SJSA1 (cell line): ENCODE measurements at places on chromosomes 2 and 18. TPM values are rescaled to one million over a fixed set of nuclear protein-coding genes. Genes with fewer than 3 reads are reported as not detected.

MSGN1 gene
- total RNA-seq, result not detected in 2 replicates

LIMS3 gene
- 0.61 and 11.6 TPM in 2 replicates for total RNA-seq

DNA sequence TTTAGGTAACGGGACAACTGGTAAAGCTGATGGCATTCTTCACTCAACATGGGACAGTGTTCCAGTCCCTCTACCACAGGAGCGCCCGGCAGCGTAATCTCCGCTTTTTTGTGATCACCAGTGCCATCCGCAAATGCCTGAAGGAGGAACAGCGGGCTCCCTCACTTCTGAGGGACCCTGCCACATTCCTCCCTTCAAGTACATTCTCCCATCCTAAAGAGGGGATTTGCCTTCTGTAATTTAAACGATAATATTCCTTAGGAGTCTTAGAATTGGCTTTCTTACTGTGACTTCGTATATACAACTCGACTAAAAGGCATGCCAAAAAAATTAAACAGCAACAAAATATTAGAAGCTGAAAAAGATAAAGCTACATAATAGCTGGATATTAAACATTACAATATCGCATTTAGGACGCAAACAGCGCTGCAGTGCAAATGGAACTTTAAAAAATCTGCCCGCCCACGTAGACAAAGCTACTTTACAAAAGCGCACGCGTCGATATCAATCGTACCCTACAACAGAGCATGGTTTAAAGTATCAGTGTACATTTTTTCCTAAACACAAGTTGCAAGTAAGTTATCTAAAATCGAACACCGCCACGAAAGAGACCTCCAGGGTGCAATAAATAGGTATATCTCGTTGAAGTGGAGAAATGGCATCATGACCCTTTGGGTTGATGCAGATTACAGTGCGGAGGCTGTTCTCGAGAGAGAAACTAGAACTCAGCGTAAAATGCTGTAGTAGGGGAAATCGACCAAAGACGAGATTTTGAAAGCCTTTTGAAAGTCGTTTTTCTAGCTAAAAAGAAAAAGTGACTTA, 2.3 kb upstream of the VSNL1 start:
- no peak for DNase-seq

IL1RN gene
- not detected in 2 replicates for total RNA-seq

DNA sequence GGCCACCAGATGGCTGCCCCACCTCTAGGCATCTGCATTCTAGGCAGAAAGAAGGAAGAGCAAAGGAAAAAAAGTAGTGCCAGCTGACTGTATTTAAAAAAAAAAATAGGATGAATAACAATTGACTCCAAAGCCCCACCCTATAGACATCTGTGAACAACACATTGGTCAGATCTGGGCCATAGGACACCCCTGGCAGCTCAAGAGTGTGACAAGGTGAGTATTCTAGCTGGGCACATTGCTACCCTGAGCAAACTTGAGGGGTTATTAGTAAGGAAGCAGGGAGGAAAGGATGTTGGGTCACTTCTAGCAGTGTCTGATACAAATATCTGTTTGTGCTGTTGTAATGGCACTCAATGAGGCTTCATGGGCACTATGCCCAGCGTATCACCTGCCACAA, 58.6 kb upstream of the NPAS2 start:
- no peak for DNase-seq

ANKRD53 gene
- not detected in 2 replicates for total RNA-seq

GRCh38 chr18:29693334-29693733, 1349.2 kb downstream of the DSC3 start:
- no peak for DNase-seq

DNA sequence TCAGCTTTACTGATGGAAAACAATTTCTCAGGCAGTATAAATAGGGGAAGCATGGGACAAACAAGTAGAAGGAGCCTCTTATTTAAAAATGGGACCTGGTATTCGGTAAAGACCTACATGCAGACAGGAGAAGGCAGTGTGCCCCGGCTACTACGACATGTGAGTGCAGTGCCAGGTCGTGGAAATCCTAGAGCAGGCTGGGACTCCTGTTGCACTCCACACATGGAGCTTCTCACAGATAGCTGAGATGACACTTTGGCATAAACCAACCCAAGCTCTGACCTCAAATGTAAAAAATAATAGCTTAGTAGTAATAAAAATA, 885 bp upstream of the DSEL start:
- no peak for DNase-seq

GRCh38 chr2:118112771-118113334, 24.6 kb downstream of the INSIG2 start:
- peak; percentile 71 for DNase-seq

DNA sequence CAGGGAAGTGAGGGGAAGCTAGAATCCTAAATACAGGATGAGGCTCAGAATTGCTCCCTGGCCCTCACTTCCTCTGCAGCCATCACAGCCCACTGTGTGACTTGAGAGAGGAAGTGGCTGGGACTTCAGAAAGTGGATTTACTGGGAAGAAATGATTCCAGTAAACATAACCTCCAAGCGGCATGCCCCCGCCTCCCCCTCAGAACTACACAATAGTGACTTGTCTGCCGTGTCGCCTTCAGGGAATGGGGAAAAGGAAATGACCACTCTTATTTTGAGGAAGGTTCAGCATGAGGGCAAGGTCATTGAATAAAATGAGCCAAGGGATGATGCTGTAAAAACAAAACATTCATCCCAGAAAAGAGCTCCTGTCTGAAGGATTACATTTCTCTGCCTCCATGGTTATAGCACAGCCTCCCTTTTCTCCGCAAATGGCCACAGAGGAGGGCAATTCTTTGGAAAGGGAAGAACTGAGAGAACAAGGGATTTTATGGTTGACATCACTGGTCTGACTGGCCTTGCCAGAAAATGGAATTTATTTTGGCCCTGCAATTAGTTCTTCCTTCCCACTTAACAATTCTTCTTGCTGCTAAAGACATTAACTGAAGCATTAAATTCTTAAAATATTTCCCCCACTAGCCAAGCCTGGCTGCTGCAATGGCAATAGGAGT, 78.9 kb upstream of the DAPL1 start:
- DNase-seq, result no peak

DNA sequence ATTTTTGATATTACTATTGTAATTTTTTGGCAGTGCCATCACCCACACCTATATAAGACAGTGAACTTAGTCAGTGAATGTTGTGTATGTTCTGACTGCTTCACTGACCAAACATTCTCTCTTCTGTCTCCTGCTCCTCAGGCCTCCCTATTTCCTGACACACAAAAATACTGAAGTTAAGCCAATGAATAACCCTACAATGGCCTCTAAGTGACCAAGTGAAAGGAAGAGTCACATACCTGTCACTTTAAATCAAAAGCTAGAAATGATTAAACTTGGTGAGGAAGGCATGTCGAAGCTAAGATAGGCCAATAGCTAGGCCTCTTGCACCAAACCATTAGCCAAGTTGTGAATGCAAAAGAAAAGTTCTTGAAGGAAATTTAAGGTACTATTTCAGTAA, 151.9 kb downstream of the RND3 start:
- DNase-seq, result no peak

STARD6 gene
- 1.2 TPM in 1 of 2 replicates, not detected in the other for total RNA-seq

DNA sequence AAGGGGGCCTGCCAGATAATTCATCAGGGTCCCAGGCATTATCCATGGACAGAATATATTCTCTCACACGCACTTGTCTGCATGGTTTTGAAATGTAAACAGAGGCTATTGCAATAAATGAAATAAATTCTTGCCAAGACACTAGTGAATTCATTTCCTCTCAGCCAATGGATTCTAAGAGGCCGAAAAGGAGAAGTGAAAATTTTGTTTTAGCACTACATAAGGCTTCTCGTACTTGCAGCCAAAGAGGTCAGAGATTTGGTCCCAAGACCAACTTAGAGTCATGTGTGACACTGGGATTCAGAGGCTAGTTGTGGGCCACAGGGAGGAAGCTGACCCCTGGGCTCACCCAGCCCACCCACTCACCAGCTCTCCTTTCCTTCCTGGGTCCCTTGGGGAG, 184.1 kb upstream of the GLI2 start:
- DNase-seq, result no peak

THSD7B gene
- 0.16 TPM in 1 of 2 replicates, not detected in the other for total RNA-seq

DNA sequence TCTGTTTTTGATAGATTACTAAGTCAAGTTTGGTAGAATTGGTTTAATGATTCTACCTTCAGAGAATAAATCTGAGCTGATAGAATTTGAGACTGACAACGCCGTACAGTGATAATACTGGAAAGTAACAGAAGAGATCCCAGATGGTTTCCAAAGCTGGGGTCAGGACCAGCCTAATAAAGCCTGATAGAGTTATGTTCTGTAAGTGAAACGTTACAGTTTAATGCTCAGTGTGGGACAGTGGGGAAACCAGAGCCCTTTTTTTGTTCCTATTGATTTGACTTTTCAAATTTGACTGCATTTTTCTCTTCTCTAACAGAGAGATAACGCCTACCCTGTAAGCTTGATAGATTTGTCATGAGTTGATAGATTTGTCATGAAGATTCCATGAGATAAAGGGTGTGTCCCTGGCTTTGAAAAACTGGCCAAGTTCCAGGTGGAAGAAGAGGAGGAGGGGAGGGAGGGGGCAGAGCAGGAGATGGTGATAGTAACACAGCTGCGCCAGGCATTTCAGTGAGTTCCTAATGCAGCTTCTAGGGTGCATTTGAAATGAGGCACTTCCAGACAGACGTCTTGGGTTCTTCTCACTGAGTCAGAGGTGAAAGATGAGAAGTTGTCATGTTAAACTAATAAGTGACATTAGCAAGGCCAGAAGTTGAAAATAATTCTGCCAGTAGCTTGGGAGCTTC, 65.1 kb downstream of the CERS6 start:
- DNase-seq, result no peak

DNA sequence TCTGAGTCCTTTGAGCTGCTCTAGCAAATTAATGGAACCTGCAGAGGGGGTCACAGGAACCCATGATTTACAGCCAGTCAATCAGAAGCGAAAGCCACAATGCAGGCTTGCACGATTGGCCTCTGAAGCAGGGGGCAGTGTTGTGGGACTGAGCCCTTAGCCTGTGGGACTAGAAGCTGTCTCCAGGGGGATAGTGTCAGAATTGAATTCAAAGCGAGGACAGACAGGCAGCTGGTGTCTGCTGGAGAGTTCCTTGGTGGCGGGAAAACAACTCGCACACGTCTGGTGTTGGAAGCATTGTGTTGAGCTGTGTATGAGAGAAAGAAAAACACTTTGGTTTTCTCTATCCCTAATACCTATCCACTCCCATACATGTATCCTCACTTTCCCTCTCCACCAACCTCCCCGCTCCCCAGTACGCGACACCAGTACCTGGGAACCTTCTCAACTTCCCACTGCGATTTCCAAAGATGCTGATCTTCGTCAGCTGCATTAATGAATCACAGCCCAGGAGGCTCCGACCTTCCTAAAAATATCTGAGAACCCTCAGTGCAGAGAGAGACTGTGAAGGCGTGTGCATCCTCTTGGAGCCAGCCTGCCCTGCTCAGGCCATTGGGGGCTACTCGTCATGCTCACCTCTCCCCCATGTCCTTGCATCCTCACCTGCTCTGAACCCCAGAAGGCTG, 88.2 kb downstream of the HS1BP3 start:
- no peak for DNase-seq

YPEL5 gene
- total RNA-seq, result 37.1 and 44.9 TPM in 2 replicates

DNA sequence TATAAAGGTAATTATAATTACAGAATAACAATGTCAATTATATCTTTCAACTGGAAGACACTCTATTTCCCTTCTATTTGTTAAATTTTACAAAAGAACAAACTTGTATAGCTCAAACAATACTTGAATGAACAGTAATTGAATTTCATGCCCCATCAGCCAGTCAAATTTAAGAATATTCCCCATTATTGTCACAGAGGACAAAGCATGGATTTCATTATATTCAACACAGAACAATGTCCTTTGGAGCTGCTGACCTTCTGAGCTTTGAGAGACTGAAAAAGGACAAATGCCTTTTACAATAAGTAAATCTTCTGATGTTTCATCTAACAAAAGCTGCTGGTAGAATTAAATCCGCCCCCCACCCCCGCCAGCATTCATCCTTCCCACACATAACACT, 187.5 kb upstream of the MC4R start:
- DNase-seq, result no peak

COL5A2 gene
- 917 and 1,030 TPM in 2 replicates for total RNA-seq

PER2 gene
- total RNA-seq, result 4.6 and 5.8 TPM in 2 replicates

- DNase-seq, result no peak
These were observed 130.0 kb downstream of the FMNL2 start for GRCh38 chr2:152464851-152465470.

CYP27C1 gene
- 0.63 and 2.7 TPM in 2 replicates for total RNA-seq

- no peak for DNase-seq
These were observed 836.9 kb upstream of the FANCL start for GRCh38 chr2:59077981-59078531.

DNA sequence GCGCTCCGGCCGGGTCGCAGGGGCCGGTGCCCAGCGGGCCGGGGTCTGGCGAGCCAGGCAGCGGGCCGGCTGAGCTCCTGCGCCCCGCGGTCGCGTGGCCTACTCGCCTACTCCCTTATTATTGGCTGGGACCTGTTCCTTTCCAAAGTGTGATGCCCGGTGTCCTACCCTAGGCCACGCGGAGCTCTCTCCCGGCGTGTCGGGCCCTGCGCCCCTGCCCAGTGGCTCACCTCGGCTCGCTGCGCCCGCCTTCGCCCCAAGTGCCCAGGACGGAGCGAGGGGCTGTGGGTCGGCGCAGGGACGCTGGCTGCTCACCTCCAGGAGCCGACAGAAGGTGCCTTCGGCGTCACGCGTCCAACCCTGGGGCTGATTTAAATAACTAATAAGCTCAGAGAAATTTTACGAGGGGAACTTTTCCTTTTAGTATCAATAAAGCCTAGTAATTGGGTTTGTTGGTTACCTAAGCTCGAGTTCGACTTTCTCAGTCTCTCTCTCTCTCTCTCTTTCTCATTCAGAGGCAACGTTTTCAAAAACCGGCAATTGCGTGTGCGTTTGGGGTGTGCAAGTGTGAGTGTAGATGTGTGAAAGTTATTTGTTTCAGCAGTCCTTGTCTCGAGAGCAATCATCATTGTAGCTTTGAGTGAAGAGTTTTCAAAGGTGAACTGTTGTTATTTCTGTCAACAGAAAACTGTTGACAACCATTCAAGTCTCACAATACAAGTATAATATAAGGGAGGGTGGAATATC, 7.0 kb upstream of the SATB2 start:
- DNase-seq, result no peak

DNA sequence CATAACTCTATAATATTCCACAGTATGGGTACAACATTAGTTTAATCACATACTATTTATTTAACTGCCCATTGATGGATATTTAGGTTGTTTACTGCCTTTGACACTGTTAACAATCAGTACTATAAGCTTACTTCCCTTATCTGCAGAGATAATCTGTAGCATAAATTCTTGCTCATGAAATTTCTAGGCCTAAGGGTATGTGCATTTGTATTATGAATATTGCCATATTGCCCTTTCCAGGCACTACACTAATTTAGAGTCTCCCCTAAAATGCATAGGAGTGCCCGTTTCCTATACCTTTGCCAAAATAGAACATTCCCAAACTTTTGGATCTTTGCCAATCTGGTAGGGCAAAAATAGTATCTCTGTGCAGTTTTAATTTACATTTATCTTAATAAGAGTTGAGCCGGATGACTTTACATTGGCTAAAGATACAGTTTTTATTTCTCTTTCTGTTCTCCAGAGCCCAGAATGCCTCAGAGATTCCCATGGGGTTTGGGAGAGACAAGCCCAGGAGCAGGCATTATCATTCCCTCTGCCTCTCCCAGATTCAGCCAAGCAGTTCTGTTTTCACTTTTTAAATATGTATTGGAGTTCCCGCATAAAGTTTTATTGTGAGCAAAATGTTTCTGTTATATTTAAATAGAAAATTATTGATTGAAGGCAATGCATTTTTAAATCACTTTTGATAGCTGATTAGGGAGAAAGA, 102.8 kb downstream of the CAPN13 start:
- DNase-seq, result no peak
